ENCODE measurements at places on chromosomes 5 and 9. TPM values are rescaled to one million over a fixed set of nuclear protein-coding genes. Genes with fewer than 3 reads are reported as not detected.

CCNJL gene
- polyA plus RNA-seq: 8.0 TPM

PHF24 gene
- polyA plus RNA-seq: 0.13 TPM

MLANA gene
- 1.1 TPM for polyA plus RNA-seq

UAP1L1 gene
- polyA plus RNA-seq: 6.3 TPM

GARIN3 gene
- not detected for polyA plus RNA-seq

BARHL1 gene
- 0.12 TPM for polyA plus RNA-seq

NSG2 gene
- polyA plus RNA-seq: 0.78 TPM

IRX2 gene
- 22.6 TPM for polyA plus RNA-seq

ADRA1B gene
- polyA plus RNA-seq: 3.5 TPM

SLC22A5 gene
- 50.9 TPM for polyA plus RNA-seq

GFRA3 gene
- polyA plus RNA-seq: 3.1 TPM

- no peak for DNase-seq
These were observed 37.1 kb downstream of the BNC2 start for GRCh38 chr9:16833296-16833835.

DNA sequence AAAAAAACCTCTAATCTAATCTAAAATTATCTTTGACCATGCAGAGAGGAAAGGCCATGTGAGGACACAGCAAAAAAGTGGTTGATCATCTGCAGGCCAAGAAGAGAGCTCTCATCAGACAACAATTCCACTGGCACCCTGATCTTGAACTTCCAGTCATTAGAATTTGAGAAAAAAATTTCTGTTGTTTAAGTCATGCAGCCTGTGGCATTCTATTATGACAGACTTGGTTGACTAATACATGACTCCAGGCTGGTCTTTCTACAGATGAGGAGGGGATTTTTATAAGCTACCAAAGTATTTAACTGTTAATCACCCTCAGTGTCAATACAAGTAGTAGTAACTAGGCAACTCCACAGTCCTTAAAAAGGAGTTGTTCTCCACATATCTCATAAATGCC, 358.5 kb upstream of the RGMB start:
- DNase-seq: no peak

GRCh38 chr9:102032614-102033013, 294.2 kb upstream of the GRIN3A start:
- DNase-seq: no peak

GRCh38 chr5:76513476-76513875, 109.7 kb downstream of the F2RL2 start:
- DNase-seq: no peak

DNA sequence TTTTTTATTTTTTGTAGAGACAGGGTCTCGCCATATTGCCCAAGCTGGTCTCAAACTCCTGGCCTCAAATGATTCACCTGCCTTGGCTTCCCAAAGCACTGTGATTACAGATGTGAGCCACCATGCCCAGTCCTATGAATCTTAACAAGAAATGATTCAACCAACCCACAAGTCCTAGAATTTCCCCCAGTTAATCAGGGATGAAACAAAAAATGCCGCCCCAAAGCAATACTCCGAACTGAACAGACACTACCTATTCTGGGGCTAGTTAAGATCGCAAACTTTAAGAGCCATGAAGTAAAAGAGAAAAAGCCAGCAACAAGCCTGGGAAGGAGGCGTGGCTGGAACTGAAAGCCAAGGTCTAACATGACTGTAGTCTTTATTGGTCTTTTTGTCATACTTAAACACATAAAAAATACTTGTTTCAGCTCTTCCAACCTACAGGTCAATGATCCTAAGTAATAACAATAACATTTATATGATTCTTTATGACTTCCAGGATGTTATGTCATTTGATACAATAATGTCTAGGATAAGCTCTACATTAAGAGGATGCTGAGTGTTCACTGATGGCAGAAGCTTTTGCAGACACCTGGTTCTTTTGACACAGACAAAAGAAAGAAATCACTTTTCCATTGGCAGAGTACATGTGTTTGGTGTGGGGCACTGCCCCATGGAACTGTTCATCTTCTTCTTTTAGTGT, 361.1 kb upstream of the TLE4 start:
- no peak for DNase-seq

DNA sequence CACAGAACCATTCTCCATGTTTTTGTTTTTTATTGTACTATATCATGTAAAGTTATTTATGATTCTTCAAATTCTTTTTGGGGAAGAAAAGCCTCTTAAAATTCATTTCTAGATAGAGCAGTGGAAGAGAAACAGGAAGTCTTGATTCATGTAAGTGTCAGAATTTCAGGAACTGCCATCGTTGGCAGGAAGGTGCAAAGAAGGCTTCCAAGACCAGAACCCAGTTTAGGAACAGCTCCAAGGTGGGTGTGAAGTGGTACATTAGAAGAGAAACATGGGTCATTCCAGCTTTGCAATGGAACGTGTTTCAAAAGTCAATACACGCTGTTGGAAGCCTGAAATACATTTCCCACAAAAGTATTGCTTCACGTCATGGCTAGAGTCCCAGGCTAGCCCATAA, 14.8 kb downstream of the SAXO1 start:
- DNase-seq: no peak

GRCh38 chr9:739362-739761, 102.1 kb upstream of the DMRT1 start:
- no peak for DNase-seq

- DNase-seq: peak; percentile 57
These were observed 405.4 kb upstream of the ACTBL2 start for GRCh38 chr5:57887851-57888621.

- no peak for DNase-seq
These were observed 37.6 kb upstream of the SETD9 start for GRCh38 chr5:56871777-56872176.

GRCh38 chr5:149693482-149693881, 36.6 kb upstream of the PPARGC1B start:
- no peak for DNase-seq

GRCh38 chr5:173777149-173777548, 111.0 kb upstream of the CPEB4 start:
- no peak for DNase-seq

DNA sequence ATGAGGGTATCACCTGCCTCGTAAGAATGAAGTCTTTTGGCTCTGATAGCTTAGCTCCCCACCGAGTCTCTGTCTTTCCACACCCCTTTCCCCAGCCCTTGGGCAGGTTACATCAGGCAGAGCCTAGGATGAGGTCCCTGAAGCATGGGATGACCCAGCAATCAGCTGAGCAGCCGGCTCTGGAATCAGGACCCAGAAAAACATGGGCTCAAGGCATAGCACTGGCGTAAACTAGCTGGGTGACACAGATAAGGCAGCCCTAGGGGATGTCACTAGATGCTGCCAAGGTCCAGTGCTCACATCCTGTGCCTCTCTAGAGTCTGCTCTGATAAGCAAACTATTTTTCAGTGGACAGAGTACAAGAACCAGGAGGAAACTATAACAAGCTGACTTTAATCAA, 26.6 kb downstream of the IDNK start:
- DNase-seq: no peak

GRCh38 chr5:14463629-14464028, 118.0 kb upstream of the OTULINL start:
- DNase-seq: no peak

GRCh38 chr9:114339130-114339908, 9.7 kb downstream of the ORM2 start:
- no peak for DNase-seq

GRCh38 chr9:32665101-32665500, 29.6 kb upstream of the TAF1L start:
- no peak for DNase-seq

- no peak for DNase-seq
These were observed 379.6 kb downstream of the MLLT3 start for GRCh38 chr9:20242510-20243189.

GRCh38 chr5:95907067-95907705, 54.5 kb downstream of the ELL2 start:
- DNase-seq: no peak

GRCh38 chr9:14081745-14082144, 232.2 kb downstream of the NFIB start:
- no peak for DNase-seq

DNA sequence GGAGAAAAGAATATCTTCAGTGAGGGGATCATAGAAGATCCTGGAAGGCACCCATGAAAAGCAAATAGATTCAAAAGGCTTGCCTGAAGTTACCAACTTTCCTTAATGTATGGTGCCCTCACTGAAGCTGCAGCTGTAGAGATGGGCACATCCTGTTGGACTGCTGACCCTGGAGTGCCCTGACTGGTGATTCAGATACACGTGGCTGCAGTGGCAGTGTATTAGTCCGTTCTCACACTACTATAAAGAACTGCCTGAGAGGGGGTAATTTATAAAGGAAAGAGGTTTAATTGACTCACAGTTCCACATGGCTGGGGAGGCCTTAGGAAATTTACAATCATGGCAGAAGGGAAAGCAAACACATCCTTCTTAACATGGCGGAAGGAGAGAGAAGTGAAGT, 80.3 kb downstream of the OSMR start:
- DNase-seq: no peak

DNA sequence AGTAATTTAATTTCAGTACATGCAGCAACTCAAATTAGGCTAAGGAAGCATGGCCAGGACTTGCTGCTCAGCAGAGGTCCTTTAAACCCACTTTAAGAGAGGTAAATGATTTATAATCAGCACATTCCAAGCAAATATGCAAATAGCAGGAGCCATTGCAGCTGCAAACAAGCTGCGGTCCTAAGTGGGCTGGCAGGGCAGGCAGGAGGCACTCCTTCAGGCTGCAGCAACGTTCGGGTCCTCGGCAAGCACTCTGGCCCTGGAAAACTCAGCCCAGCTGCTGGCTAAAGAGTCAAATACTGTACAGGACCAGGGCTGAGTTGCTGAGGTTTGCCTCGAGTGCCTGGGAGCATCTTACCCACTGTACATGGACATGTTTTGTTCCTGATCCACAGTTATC, 126.9 kb downstream of the FSTL4 start:
- no peak for DNase-seq

DNA sequence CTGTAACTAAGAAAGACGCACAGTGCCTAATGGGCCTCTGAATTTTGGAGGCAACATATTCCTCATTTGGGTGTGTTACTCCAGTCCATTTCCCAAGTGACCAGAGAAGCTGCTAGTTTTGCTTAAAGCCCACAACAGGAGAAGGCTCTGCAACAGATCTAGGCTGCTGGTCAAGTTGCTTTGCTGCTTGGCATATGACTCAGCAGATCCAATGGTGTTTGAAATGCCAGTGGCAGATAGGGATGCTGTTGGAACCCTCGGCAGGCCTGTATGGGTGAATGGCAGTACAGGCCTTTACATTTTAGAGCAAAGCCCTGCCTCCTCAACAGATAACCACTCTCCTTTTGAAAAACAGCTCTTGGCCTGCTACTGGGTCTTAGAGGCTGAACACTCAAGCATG, 36.2 kb upstream of the ROR2 start:
- no peak for DNase-seq

DNA sequence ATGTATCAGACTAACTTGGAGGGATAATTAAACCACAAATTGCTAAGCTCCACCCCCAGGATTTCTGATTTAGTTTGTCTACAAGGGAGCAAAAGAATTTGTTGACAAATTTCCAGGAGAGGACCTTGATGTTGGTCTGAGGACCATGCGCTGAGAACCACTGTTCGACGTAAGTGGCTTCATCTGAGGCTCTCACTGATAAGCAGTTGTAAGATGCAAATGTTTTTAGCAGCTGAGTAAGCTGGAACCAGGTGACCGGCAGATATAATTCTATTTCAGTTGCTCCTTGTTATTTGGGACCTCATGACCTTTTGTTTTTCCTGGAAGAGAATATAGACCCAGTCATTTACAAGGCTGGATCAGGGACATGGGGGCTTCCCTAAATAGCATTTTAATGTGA, 14.1 kb upstream of the SPINK1 start:
- DNase-seq: no peak

DNA sequence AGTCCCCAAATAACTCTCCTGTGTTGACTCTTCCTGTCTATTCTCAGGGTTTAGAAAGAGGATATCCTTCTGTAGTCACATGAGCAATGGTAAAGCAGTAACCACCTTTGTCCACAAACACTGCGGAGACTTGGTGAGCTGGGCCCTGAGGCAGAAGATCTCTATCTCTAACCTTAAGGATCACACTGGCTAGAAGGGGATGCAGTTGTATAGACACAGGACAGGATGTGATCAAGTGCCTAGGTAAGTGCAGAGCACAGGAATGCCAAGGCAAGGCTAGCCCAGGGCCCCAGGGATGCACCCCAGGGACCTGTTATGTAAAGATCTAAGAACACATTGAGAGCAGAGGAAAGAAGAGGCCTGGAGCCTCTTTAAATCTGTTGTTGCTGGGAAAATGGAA, 610.5 kb downstream of the IRX1 start:
- no peak for DNase-seq

Measured in renal pelvis (tissue), 12 donors.